Stimulated activated CD4-positive, alpha-beta T cell treated with anti-CD3 and anti-CD28 coated beads, Interleukin-15, amount 100 ng/mL, for 1 hour (primary cell): ENCODE measurements at places on chromosomes 4 and X.

DNA sequence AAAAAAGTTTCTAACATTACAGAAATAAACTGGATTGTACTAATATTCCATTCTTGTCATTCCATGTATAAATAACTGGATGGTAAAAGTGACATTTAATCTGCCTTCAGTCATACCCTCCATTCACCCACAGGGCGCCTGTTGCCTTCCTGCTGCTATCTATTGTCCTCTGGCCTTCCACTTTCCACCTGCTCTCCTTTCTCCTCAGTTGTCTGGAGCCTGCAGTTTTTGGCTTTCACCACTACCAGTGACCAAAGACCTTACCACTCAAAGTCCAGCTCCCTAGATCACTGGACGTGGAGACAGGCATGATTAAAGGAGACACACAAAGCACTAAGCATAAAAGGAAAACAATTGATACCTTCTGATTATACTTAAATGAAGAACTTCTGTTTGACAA is 46.2 kb upstream of the NHS start:
- DNase-seq: no peak

- no peak for DNase-seq
Observed at GRCh38 chrX:2848871-2849301, 20.2 kb downstream of the GYG2 start.

DNA sequence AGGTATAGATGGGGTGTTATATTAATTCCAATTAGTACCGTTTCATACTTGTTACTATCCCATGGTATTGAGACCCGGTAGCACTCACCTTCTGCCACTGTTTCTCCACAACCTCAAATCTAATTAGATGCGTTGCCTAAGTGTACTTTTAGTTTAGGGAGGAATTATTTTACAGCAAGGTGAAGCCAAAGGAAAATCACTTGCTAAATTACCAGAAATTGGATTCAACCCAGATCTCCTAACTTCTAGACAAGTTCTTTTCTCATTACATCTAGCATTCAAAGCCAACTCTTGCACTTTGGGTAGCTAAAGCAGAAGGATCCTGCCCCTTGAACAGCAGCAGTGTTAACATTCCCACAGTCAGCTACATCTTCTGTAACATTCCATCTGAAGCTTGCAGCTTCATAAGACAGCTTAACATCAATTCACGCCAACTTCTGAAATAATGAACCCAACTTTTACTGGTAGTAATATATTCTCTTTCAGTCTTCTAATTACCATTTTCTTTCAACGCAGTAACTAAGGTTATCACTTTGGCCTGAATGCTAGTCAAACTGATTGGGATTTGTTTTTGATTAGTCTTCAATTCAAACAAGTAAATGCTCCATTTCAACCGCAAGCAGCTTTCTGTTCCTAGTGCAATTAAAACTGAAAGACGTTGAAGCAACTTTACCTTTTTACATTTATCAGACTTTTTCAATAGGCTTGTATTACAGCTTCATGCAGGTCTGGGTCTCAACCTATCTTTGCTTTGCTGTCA is 934 bp upstream of the SEC31A start:
- no peak for DNase-seq

DNA sequence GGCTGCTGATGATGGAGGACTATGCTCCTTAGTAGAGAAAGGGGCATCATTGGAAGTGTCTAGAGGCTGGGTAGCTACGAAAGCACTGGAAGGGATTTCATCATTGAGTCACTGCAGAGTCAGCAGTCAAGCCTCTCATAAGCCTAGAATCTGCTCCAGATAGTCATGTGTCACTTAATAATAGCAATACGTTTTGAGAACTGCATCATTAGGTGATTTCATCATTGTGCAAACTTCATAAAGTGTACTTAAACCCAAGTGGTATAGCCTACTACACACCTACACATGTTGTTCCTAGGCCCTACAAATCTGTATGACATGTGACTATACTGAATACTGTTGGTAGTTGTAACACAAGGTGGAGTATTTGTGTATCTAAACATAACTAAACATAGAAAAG is 165.6 kb downstream of the PTTG2 start:
- DNase-seq: no peak

GRCh38 chr4:148292686-148293085 is 149.5 kb downstream of the NR3C2 start:
- no peak for DNase-seq

DNA sequence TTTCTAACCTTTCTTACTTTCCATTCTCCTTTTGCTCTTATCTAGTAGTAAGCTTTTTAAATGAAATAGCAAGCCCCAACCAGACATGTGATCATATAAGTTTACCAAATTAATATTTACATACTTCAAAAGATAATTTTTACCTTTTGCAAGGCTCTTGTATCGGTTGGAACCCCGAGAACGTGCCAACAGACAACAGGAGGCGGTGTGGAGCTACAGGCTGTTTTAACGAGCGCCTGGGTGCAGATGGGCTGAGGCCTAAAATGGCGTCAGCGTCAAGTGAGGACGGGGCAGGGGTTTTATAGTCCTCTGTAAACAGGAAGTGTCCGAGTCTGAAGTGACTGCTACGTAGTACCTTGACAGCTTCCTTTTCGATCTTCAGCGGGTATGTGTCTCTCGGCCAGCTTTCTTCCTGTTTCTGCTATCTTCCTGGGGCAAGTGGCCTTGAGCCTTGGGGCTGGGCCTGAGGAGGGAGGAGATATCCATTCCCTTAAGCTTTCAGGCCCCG is 342.7 kb downstream of the GALNTL6 start:
- DNase-seq: no peak

DNA sequence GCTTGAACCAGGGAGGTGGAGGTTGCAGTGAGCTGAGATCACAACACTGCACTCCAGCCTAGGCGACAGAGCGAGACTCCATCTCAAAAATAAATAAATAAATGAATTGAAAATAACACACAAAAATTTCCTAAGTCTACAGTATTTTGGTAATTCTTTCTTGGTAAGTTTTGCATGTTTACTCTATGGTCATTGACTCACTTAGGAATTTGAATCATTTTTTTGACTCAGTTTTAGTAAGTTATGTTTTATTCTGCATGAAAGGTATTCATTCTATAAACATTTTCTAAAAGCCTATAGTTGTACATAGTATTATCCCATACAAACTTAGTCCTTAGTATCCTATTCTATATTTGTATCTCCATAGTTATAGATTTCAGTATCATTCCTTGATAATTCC is 772.9 kb upstream of the SLIT2 start:
- DNase-seq: no peak

GRCh38 chr4:1003271-1004070 is 8.0 kb upstream of the FGFRL1 start:
- DNase-seq: no peak

DNA sequence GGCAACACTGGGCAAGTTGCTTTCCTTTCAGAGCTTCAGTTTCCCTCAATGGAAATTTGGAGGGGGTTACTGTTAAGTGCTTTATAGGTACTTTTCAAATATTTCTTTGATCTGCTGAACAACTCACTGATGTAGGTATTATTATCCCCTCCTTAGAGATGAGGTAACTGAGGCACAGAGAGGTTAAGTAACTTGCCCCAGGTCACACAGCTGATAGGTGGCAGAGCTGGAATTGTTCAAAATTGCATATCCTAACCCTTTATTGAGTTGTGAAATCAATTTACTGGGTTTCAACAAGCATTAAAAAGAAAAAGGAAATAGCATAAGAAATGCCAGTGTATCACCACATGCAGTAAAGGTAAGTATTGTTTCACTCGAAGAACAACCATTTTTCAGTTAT is 6.6 kb downstream of the PPP1R3F start:
- no peak for DNase-seq

DNA sequence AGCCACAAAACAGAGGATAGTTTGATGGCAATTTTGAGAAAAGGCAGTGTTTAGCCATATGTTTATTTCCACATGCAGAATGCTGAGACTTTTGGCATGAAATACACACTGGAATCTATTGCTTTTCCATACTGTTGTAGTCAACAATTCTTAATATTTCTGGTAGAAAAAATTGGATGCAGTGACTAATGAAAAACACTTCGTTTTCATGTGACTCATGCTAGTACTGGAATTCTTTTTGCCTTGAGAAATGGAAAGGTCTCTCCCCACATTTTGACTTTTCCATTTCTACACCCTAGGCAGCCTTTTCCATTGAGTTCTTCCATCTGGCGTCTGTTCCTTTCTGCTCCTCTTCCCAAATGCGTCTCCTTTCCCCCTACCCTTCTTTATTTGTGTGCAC is 425.2 kb upstream of the FTHL17 start:
- no peak for DNase-seq
